AG09309 (cell line): ENCODE measurements at places on chromosomes 7 and 10.
A peak's percentile ranks its signal among the peaks of the same experiment; 100 is the strongest.

DNA sequence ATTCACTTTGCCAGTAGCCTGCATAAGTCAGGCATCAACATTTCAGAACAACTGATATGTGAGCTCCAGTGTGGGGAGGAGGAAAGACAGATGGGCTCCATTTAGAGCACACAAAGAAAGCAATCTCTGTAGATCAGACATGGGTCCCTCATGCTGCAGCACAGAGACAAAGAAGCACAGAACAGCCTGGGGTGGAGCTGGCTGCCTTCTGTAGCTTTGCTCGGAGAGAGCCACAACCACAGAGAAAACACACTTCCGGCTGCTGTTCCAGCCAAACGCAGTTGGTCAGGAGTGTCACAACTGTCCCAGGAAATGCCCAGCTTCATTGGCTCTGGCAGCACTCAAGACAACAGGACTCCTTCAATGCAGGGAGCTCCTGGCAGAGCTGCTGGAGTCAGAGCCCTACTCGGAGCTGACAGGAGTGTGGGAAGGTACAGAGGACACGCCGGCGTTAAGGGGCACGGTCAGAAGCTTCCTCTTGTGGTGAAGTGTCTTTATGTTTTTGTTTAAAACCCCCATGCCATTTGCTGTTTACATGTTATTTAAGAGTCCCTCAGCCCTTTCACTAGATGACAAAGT lies 494.4 kb downstream of the TCERG1L start:
- no peak for DNase-seq

GRCh38 chr10:102600816-102601215 lies 43.5 kb upstream of the TRIM8 start:
- no peak for DNase-seq

DNA sequence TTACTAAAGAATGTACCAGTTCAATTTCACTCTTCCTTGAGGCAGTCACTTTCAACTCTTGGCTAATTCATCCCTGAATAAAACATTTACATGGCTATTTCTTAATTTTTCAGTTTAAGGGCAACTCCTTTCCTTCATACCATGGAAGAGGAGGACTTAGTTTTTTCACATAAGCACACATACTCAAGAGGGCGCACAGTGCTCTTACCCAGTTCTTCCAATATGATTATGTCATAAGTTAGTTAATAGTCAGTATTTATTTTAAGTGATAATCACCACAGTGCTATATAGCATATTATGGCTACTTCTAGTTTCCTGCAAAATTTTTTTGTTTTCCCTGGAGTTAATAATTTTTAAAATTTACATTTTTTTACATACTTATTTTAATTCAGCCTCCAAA lies 58.6 kb downstream of the SND1 start:
- no peak for DNase-seq

DNA sequence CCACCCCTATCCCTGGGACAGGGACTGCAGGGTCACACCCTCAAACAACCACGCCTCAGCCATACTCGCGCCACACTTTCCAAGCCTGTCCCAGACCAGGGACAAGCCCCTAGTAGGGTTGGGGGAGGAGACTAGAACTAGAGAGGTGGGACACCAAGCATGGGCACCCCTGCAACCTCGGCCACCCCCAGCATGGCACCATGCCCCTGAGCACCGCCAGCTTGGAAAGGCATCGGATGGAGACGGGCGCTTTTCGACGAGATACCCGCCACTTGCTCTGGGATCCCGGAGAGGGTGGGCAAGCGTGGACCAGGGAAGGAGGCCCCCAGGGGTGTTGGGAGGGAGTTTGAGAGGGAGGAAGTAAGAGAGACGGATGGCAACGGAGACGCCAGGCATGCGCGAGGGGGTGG lies 13.1 kb upstream of the KMT2E start:
- no peak for DNase-seq

GRCh38 chr10:91010952-91011351 lies 90.1 kb upstream of the ANKRD1 start:
- DNase-seq, result no peak

GRCh38 chr10:44334621-44335184 lies 50.2 kb downstream of the CXCL12 start:
- DNase-seq, result peak; percentile 21

GRCh38 chr10:31479752-31480151 lies 160.7 kb downstream of the ZEB1 start:
- DNase-seq, result no peak

GRCh38 chr10:28317760-28318159 lies 14.9 kb upstream of the MPP7 start:
- DNase-seq, result no peak

GRCh38 chr10:76333796-76334195 lies 902.4 kb downstream of the LRMDA start:
- no peak for DNase-seq

DNA sequence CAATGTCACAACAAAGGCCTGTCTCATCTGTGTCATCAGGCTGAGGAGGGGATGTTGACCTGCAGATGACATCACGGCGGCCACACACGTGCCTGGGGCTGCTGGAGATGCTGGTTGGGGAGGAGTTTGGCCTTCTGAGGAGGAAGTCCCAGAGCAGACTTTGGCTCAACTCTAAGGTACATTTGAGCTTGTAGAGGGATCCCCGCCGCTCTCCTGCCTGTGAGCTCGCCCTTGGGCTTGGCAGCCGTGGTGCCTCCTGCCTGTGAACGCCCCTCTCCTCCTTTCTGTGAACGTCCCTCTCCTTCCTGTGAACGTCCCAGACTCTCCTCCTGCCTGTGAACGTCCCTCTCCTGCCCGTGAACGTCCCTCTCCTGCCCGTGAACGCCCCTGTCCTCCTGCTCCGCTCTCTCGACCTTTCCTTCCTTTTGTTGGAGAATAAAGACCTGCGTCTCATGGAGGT lies 176.4 kb downstream of the DNAJB6 start:
- no peak for DNase-seq

GRCh38 chr7:33143996-33144718 lies 14.8 kb downstream of the BBS9 start:
- no peak for DNase-seq

- no peak for DNase-seq
Observed at GRCh38 chr7:80335511-80336231, 176.2 kb downstream of the GNAT3 start.

DNA sequence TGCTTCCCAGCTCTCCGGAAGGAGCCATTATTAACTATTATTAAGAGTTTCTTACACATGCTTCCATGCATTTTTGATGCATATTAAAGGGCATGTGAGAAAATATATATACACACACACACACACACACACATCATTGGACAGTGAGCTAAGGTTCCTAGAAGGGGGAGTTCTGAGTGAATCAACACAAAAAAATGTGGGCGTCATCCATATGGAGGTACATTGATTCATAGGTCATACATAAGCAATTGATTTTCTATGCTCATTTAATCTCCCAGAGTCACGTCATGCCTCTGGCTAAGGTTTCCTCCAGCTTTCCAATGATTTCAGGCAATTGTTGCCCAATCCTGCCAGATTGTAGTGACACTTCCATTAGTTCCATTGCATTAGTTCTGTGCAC lies 269.4 kb downstream of the DNAJB9 start:
- no peak for DNase-seq

- DNase-seq, result no peak
Observed at GRCh38 chr7:102277901-102278300, 8.8 kb upstream of the SH2B2 start.

DNA sequence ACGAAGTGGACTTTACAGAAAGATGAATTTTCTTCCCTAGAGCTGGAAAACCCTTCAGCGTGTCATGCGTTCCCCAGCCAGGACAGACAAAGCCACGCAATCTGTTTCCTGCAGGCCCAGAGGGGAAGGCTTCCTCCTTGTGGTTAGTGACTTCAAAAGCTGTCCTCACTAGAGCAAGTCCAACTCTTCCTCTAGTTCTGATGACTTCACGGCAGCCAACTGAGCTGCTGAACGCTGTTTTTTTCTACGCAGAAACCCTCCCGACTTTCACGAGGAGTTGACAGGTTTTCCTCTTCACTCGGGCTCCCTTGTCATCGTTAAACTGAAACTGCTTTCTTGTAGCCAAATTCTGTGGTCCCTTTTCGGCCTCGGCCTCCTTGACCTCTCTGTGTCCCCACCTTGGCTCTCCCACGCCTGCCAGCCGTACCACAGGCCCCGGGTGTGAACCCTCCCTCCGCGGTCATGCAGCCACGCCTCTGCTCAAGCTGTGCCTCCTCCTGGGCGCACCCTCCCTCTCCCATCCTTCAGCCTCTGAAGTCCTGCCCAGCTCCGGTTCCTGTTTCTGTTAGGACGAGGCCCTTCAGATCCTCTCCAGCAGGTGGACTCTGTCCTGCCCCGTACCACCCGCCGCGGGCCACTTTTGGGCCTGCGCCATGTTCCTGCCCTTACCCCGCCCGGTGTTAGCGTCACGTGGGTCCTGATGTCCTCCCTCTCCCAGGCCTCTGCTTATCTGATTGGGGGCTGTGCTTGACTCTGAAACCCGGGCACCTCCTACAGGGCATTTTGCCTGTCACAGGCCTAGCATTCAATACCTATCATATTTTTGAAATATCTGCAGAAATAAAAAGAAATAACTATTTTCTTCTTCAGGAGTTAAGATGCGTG lies 39.3 kb downstream of the CUX1 start:
- DNase-seq, result peak; percentile 35

GRCh38 chr7:24862461-24862860 lies 105.2 kb upstream of the GSDME start:
- no peak for DNase-seq

GRCh38 chr7:132291481-132291880 lies 284.8 kb downstream of the PLXNA4 start:
- DNase-seq, result no peak

DNA sequence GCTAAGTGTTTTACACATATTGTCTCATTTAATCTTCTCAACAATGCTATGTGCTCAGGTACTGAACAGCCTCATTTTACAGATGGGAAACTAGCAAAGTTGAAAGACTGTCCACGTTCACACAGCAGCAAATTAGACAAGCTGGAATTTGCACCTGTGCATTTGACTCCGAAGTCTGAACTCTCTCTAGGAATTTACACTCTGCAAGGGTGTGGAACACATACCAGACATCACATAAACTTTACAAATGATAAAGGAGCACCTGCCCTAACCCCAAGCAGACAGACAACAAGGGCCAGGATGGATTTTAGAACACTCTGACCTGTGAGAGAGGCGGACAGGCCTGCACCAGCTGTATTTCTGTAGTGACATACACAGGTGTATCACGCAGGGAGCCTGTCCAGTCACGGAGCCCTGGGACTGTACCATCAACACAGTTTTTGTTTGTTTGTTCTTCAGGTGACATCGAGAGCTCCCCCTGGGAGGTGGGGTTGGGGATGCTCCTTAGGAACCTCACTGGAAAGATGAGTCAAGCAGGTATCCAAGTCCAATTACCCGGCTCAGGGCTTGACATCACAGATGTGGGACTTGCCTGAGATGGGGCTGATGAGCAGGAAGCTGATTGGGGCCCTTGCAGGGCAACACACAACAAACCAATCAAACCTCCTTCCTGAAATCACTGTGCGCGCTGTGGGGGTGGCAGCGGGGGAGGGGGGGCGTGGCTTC lies 31.0 kb downstream of the MKI67 start:
- no peak for DNase-seq

DNA sequence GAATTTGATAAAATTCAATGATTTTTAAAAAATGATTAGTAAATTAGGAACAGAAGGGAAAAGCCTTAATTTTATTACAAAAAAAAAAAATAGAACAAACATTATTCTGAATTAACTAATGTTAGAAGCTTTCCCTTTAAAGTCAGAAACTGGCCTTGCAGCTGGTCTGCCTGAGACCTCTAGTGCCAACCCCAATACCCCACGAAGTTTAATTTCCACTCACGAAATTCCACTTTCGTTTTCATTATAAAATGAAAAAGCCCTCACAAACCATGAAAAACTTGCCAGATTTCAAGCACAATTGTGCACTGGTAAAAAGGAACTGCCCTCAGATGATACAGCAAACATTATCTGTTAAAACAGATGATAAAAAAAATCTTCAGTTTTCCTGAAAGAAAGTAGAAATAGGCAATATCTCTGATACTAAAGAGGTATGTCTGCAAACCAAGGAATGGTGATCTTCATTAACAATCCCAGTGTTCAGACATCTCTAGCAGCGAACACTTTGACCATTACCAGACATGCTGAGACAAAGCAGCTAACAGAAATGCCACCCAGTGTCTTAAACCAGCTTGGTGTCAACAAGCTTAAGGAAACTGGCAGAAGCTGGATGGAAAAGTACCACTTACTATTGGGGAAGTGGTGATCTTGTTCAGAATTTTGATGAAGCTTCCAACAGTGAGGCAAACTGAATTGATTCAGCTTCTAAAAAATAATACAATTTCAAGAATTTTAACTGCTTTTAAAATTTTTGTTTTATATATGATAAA lies 80.2 kb downstream of the PALS2 start:
- no peak for DNase-seq

GRCh38 chr10:16792675-16793074 lies 24.5 kb downstream of the RSU1 start:
- peak; percentile 27 for DNase-seq

GRCh38 chr7:45451342-45452035 lies 122.7 kb upstream of the ADCY1 start:
- no peak for DNase-seq

DNA sequence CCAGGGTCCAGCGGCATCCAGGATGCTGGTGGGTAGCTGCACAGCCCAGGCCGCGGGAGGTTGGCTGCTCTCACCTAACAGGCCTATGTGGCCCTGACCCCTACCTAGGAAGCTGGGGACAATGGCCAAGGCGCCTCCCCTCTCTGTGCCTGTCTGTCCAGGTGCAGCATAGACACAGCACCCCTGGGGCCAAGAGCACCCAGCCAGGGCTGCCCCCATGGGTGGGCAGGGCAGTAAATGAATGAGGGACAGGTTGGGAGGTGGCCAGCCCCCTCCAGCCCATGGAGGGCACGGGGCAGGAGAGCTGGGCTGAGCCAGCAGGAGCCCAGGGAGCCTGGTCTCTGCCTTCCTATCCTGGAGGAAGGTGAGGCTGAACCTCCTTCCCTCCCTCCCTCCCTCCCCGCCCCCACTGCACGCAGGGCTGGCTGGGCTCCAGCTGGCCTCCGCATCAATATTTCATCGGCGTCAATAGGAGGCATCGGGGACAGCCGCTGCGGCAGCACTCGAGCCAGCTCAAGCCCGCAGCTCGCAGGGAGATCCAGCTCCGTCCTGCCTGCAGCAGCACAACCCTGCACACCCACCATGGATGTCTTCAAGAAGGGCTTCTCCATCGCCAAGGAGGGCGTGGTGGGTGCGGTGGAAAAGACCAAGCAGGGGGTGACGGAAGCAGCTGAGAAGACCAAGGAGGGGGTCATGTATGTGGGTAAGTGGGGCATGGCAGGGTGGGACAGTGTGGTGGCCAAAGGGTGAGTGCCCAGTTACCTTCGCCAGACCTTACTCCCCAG lies at the start of gene SNCG:
Gene SNCG (plus strand): TSS at position 484 of the 785 bp plus-strand sequence. CDS start 99 bp downstream, at position 583.
- DNase-seq, result no peak

DNA sequence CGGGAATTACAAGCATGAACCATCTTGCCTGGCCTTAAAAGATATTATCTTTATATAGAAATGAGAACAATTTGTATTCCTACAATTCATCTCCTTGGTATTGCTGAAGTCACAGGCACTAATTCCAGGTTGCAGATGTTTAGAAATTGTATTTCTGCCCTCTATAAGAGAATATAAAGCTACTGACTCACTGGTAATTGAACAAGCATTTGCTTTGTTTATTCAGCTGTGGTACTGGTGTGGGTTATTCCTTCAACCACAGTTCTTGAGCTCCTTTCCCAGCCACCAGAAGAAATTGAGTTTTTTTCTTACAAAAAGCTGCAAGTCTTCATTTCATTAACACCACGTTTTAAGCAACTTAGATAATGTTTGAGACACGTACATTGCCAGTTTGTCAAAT lies 29.0 kb upstream of the MPP7 start:
- DNase-seq, result peak; percentile 82

GRCh38 chr7:89104748-89105685 lies 309.5 kb upstream of the TEX47 start:
- no peak for DNase-seq
